ENCODE measurements at places on chromosomes 11 and 22.

- DNase-seq = no peak
Measured at GRCh38 chr22:22362936-22363335, 118.3 kb downstream of the VPREB1 start.

DNA sequence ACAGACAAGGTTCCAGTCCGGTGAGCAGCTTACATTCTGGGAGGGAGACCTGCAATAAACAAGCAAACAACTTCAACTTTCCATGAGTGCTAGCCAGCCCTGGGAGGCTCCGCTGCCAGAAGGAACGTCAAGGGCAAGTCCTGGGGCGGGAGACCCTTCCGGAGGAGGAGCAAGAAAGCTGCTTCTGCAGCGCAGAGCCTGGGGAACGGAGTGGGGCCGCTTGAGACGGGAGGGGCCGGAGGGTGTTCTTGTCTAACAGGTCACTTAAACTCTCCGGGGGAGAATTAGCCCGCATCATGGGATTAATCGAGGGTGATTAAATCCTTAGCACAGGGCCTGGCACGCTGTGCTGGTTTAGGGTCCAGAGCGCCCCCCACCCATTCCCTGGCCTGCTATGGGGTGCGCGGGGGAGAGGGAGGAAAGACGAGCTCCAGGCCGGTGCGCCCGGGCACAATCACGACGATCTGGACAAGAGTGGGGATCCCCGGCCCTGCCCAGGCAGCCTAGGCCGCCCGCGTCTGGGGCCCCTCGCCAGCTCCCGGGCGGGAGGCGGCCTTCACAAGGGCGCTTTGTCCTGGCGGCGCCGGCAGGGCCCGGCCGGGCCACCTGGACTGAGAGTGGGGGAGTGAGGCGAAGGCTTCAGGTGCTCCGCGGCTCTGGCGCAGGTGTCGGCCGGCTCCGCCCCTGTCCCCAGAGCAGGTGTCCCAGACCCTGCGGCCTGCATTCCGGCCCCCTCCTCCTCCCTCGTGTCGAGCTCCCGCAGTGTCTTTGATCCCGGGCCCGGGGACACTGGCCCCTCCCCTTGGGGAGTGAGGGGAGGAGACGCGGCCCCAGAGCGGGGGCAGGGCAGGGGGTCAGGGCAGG is 663 bp upstream of the LARGE2 start:
- DNase-seq = no peak

DNA sequence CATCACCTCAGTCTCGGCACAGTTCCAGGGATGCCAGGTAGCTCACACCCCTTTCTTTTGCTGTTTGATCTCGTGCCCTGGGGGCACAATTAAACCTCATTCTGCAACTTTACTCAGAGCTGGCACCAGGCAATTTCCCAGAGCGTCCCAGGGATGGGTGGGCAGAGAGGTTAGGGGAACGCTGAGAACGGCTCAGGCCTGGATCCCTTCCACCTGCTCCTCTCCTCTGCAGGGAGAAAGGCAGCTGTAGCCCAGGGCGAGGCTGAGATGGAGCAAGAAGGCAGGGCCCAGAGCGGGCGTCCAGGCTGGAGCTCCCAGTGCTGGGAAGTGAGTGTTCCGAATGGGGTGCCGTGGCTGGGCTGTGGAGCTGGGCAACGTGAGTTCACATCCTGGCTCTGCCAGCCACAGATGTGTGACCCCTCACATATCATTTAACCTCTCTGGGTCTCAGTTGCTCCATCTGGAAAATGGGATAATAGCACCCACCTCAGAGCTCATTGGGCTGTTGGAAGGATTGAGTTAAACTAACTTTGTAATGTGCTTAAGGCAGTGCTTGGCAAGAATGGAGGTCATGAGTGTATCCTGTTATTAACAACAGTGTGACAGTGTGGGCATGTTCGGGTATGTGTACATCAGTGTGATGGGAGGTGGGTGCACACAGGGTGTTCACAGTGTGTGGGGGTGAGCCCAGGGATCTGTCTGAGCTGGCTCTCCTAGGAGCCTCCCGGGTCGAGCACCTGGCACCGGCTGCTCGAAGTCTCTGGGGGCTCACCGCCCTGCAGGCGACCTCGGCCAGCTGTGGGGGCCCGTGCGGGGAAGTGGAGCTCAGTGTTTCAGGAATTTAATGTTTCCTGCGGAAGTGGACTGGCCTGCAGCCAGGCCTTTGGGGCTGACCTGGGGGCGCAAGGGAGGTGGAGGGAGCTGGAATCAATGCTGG is 15.5 kb downstream of the OTUB1 start:
- peak; percentile 31 for DNase-seq

DNA sequence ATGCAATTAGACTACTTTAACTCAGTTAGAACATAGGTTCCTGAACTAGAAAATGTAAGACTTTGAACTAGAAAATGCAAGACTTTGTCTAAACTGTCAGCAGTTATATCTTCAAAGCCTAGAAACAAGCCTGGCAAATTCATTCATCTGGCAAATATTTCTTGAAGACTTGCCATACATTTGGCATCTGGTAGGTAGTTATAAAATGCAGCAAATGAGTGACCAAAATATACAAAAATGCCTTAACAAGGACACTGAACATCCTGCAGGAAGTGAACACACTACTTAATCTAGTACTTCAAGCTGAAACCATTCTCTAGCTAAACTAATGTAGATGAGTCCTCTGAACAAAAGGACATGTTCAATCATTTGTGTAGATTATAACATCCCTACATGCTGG is 84.7 kb upstream of the SCUBE2 start:
- no peak for DNase-seq

DNA sequence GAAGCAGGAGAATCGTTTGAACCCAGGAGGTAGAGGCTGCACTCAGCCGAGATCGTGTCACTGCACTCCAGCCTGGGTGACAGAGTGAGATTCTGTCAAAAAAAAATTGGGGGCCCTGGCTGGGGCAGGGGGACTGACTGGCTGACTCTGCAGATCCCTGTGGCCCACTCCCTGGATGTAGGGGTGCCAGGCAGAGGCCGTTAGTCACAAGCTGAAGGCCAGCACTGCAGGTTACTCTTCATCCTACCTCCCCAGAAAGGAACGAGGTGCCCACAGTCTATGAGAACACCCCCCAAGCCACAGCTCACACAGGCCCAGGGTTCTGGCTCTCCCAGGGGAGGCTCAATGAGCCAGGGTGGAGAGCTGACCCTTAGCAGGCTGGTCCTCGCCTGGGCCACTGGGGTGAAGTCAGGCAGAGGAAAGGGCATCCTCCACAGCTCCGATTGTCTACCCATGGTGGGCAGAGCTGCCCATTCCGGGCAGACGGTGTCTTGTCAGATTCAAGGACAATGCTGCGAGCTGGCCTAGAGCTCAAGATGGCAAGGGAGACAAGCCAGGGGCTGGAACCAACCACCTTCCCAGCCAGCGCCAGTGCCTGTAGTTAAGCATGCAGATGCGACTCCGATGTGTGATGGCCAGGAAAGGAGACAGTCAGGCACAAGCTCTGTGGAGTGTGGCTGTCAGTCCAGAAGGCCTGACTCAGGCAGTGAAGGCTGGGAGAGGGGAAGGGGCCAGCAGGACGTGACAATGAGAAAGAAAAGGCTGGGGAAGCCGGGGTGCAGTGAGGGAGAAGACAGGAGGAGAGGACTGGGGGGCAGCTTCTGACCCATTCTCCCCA is 12.4 kb downstream of the C11orf24 start:
- DNase-seq = no peak

- no peak for DNase-seq
Measured at GRCh38 chr11:2363577-2364370, 13.3 kb upstream of the CD81 start.

DNA sequence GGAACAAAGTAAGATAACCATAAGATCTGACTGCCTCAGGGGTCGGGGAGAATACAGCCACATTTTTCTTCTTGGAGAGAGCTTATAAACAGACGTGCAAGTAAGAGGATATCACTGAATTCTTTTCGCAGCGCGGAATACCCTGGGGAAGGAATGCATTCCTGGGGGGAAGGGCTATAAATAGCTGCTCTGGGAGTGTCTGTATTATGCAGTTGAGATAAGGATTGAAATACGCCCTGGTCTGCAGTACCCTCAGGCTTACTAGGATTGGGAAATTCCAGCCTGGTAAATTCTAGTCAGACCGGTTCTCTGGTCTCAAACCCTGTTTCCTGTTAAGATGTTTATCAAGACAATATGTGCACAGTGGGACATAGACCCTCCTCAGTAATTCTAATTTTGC is 1491.7 kb upstream of the RAG2 start:
- DNase-seq = peak; percentile 63

- no peak for DNase-seq
Measured at GRCh38 chr22:25818541-25818940, 76.6 kb downstream of the MYO18B start.
